ENCODE measurements at places on chromosomes 6 and 20.

GRCh38 chr6:150666071-150666470 is 66.4 kb downstream of the PLEKHG1 start:
- DNase-seq, result no peak

DNA sequence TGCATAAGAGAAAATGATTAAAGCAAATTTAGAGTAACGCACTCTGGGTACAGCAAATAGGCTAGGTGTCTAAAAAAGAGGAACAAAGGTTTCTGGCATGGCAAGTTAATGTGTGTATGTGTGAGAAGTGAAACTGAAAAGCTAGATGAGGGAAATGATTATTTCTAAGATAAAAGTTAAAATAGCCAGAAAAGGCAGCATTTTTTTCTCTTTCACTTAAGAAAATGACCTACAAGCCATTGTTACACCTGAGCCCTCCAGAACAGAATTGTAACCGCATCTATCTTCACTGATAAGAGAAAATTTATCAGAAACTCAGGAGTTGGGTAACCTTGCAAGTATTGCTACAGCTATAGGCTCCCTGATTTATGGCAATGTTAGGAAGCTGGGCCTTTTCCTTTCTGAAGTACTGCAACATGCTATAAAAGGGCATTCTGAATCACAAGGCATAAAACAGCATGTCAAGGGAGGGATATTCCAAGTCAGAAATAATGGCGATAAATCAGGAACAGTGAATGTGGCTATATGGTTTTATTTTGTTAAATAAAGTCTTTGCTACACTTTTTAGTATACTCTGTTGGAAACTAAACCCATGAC is 395.3 kb downstream of the TBC1D32 start:
- no peak for DNase-seq

GRCh38 chr6:84825461-84825860 is 61.1 kb upstream of the TBX18 start:
- peak; percentile 89 for DNase-seq

DNA sequence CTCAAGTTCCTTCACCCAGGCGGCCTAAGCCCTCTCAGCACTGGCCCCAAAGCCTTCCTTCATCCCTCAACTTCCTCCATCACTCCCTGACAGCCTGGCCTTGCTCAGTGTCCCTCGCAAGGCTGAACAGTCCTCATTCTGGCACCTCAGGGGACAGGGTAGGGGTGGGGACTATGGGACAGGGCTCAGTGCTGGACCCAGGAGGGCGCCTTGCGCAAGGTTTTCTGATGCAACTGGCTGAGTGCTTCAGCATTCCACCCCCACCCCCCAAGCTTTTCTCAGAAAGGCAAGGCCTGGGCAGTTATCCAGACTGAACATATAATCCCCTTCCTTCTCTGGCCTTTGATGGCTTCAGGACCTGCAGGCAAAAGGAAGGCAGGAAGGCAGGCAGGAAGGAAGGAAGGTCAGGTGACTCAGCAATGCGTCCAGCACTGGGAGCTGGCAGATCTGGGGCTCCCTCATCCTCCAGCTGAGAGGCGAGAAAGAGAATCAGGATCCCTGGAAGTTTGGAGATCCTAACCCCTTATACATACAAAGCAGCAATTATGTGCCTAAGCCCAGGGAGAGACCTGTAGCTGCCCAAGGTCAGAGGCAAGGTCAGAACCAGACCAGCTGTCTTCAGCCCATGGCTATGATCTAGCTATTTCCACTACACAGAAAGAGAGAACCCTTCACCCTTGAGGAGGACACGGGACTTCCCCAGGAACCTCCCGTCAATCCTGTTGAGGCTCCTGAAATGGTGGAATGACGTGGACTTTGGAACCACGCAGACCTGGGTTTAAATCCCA is 8.6 kb upstream of the TRIB3 start:
- peak; percentile 85 for DNase-seq

DNA sequence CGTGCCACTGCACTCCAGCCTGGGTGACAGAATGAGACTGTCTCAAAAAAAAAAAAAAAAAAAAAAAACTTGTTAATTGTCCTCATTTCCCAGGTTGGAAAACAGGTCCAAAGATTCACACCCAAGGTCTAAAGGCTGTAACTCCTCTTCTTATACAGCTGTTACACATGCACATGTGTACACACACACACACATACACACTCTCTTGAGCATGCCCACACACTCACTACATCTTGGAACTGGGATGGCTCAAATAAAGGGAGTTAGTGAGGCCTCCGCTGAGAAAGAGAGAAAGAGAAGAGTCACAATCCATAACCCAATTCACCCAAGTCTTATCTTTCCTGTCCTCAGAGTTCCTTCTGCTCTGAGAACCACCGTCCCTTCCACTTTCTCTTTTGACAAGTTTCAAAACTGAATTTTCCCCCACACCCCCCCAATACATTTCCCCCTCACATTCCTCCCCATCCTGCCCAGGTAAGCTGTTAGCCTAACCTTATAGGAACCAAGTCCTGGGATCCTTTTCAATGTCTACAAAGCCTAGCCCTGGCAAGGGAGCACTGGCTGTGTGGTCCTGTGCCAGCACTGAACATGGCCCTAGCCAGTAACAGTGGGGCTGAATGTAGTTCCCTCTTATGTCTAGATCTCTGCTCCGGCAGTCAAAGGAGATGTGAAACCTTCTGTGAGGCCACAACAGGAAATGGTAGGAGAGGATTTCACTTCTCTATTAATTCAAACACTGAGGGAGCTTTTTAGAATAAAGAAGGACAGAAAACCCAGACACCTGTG is 3.2 kb upstream of the HLA-DMB start:
- DNase-seq, result no peak

DNA sequence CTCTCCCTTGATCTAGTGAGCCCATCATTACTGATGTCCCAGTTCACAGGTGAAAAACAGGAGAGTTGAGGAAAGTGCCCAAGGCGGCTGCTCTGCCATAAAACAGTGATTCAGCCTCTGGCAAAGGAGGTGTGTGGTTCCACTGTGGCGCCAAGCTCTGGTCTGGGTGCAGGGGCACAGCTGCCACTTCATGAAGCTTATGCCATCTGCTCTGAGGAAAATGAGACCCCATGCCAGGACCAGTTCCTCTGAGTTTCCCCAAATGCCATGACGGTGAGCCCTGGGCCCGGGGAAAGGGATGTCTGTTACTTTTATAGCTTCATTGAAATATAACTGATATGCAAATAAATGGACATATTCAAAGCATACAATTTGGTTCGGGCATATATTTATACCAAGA is 33.7 kb upstream of the ZBP1 start:
- DNase-seq, result no peak

GRCh38 chr6:16985513-16986284 is 116.2 kb upstream of the STMND1 start:
- DNase-seq, result peak; percentile 78

GRCh38 chr20:49595811-49596561 is 28.0 kb upstream of the PTGIS start:
- DNase-seq, result no peak

GRCh38 chr6:100116411-100117194 is 122.6 kb upstream of the MCHR2 start:
- DNase-seq, result peak; percentile 60

DNA sequence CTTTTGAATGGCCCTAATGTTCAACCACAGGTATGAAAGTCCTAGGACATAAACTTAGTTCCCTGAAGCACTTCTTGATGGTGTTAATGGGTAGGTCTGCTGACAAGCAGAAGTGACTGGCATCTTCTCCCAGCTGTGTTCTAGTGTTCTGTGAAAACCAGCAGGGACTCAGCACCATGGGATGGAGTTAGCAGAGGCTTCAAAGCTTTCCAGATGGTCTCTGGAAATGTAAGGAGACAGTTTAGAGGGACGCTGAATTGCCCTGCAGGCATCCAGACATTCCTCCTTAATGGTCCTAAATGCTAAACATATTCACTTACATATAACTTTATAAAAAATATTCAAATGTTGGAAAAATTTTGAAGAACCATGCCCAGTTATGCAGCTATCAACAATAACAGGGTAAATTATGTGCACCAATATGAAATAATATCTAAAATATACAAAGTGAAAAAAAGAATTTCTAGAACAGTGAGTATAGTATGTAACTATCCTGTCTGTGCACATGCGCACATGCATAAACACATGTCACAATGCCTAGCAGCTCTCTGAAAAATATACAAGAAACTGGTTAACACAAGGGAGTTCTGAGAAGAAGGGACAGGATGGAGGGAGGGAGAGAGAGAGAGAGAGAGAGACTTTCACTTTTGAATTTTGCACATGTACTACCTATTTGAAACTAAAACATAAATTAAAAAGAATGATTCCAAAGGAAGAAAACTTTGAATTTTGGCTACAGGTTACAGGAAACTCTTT is 87.2 kb downstream of the PRDM1 start:
- DNase-seq, result no peak

DNA sequence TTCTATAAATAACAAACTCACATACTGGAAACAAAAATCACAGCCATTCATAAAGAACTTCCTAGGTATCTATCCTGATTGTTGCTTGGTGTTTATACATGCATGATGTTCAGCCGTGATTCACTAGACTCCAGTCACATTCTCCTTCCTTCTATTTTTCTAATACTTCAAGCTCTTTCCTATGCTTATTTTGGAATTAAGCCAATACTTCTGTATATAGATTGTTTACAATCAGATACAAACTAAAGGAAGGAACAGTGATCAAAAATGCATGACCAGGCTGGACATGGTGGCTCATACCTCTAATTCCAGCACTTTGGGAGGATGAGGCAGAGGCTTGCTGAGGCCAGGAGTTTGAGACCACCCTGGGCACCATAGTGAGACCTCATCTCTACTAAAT is 377.5 kb upstream of the IRAK1BP1 start:
- DNase-seq, result peak; percentile 80

DNA sequence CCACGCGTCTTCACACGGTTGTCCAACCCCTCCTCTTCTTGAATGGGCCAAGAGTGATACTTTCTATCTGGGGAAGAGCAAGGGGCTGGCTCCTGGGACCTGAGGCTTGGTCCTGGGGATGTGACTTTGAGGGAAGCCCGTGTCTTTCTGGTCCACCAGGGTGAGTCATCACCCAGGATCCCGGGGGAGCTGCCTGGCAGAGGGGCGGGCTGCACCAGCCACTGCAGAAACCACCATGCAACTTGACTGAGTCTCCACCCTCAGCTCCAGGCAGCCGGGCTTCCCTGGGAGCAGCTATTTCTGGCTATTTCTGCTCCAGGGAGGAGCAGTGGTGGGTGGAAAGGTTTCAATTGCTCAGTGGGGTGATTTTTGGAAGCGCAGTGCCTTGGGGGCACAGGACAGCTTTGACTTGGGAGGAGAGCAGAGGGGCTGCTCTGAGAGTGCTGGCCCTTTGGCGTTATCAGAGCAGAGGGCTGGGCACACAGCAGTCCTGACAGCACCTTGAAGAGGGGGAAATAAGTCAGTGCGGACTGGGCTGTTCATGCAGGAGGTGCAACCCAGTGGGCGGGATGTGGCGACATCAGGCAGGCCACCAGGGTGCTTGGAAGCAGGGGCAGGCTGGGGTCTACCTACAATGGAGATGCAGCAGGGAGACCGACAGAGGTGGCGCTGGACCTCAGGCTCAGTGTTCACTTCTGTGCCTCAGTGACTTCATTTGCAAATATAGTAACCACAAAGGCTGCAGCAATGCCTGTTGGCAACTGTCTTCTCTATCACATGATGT is 45.1 kb upstream of the FAM83D start:
- no peak for DNase-seq

DNA sequence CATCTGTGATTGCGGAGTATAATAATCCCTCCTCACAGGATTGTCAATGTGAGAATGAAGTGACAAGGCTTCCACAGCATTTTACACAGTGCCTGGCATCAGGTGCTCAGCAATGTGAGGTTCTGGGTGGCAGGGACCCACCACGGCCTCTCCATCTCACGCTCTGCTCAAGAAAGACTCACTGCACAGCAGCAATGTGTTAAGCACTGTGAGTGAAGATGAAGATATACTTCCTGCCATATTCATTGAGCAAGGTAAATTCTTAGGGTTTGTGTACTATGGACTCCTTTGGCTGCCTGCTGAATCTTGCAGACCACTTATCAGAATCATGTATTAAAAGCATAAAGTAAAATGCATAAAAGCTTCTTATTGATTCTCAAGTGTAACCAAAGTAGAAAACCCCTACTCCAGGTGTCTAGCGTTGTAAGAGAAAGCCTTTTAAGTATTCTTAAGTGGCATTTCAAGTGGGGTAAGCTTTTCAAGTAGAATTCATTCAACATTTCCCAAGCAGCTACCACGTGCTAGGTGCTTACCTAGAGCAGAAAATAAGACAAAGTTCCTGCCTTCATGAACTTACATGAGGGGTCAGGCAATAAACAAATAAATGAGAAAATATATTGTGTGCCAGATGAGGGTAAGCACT is 17.0 kb upstream of the MEP1A start:
- no peak for DNase-seq

GRCh38 chr20:18728165-18728869 is 85.3 kb upstream of the SCP2D1 start:
- no peak for DNase-seq

DNA sequence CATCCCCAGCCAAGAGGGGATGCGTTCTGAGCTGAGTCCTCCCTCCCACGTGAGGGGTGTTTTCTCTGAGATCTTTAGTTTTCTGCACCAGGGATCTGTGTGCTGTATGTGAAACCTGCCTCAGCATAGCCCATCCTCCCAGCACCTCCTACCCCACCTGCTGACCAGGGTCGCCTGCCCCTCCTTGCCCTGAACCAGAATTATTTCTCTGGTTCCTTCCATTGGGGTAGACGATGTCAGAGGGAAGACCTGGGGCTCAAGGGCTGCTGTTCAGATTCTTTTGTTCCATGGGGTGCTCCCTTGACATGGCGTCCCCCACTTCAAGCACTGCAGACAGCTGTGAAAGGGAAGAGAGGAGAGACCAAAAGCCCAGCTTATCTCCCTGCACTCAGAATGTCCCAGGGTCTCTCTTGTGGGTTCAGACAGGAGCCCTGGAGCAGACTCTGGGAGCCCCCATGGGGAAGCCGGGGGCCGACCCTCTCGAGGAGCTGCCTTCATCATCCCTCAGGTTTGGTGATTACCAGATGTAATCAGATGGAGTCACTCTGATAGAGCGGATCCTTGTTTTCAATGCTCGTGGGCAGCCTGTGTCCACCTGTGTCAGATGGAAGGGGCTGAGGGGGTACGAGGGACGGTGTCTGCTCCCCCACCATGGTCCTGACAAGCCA is 74.3 kb downstream of the ERMARD start:
- no peak for DNase-seq

DNA sequence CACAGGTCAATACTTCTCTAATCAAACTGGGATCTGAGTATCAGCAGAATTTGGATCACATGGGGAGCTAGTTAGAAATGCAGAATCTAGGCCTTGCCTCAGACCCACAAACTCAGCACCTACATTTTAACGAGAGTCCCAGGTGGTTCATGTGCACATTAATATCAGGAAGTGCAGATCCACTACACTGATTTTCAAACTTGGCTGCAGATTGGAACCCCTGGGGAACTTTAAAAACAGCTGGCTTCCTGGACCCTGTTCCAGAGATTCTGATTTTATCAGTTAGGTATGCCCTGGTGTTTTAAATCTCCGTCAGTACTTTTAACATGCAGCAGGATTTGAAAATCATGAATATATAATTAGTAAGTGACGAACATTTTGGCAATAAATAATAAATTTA is 1.9 kb upstream of the CST8 start:
- no peak for DNase-seq

GRCh38 chr6:40376113-40376650 is 211.0 kb downstream of the LRFN2 start:
- DNase-seq, result peak; percentile 47

- DNase-seq, result peak; percentile 74
Observed at GRCh38 chr6:5125152-5126006, 40.2 kb downstream of the PPP1R3G start.

GRCh38 chr20:35318502-35319157 is 26.4 kb upstream of the FAM83C start:
- DNase-seq, result peak; percentile 99

Data from bronchial epithelial cell (primary cell).